Midbrain (tissue), 1 donor: ENCODE measurements at places on chromosomes 6 and 20.
A peak's percentile ranks its signal among the peaks of the same experiment; 100 is the strongest.

DNA sequence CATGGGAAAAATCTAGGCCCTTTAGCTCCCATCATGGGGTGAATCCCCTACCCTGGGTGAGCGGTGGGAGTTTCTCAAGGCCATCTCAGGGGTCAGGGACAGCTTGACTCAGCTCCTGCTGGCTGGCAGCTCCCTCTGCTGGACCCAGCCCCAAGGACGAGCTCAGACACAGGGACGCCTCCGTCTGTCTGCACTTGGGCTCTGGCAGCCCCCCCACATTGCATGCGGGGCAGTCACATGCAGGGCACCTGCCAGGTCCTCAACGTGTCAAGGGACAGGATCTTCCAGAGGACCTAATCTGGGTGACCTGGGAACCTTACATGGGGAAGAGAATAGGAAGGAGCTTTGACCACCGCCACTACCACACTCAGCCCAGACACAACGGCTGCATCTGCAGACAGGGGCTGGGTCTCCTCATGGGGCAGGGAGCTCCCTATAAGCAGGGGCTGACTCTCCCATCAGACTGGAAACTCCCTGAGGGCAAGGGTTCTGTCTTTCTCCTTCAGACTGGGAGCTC lies 173.4 kb downstream of the MRPL14 start:
- no peak for DNase-seq

GRCh38 chr20:32973077-32973717 lies 31.0 kb downstream of the SUN5 start:
- no peak for DNase-seq

GRCh38 chr6:30810813-30811339 lies 66.5 kb upstream of the IER3 start:
- DNase-seq: no peak

- no peak for DNase-seq
Observed at GRCh38 chr6:34973547-34974248, 84.6 kb downstream of the ANKS1A start.

DNA sequence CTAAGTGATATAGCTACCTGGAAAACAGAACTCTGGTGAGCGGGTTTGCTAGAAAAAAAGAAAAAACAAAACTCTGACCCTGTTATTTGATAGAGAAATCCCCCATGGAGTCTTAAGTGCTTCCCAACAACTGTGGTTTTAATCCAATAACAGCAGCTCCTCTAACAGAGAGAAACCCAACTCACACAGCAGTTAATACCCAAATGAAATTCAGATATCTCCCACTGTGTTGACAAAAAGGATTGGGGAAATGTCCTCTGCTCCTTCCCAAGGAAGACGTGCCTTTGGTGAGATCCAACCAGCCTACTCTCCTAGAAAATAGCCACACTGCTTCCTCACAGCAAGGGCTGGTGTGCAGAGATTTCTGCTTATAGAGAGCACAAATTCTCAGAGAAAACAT lies 200.4 kb upstream of the FBXL4 start:
- DNase-seq: no peak

DNA sequence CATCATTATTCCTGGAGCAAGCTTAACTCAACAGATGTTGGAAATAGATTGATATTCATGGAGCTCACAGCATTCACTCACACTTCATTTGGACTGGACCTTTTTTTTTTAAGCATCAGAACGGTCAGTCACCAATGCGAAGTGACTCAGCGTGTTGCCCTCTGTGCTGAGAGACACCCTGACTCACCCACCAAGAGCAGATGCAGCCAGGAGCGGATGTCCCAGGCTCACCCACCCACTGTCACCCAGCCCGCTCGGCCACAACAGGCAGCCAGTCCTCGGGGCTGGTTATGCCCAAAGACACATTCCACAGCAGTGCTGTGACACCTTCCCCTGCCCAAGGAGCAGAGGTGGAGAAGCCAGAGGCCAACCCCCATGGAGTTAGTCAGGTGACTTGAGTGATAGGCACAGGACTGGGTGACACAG lies 15.7 kb downstream of the RNASET2 start:
- DNase-seq: no peak

- DNase-seq: no peak
Observed at GRCh38 chr6:158737710-158738615, 81.2 kb downstream of the EZR start.

- no peak for DNase-seq
Observed at GRCh38 chr6:45420909-45421708, 43.4 kb upstream of the SUPT3H start.

GRCh38 chr6:160070427-160070826 lies 51.2 kb upstream of the SLC22A1 start:
- DNase-seq: no peak

GRCh38 chr6:5191222-5191621 lies 69.5 kb downstream of the LYRM4 start:
- no peak for DNase-seq

GRCh38 chr6:156773476-156773875 lies 3.7 kb upstream of the ARID1B start:
- DNase-seq: no peak

GRCh38 chr20:841568-842546 lies 8.3 kb downstream of the FAM110A start:
- no peak for DNase-seq

GRCh38 chr6:23316131-23316530 lies 746.8 kb downstream of the HDGFL1 start:
- no peak for DNase-seq

- no peak for DNase-seq
Observed at GRCh38 chr6:22015216-22015615, 281.6 kb downstream of the PRL start.

- no peak for DNase-seq
Observed at GRCh38 chr6:158168040-158168289, at the start of gene SERAC1. TSS of gene SERAC1 (minus strand) at chr6:158168262. CDS start at chr6:158158363, 9,899 bp downstream.

DNA sequence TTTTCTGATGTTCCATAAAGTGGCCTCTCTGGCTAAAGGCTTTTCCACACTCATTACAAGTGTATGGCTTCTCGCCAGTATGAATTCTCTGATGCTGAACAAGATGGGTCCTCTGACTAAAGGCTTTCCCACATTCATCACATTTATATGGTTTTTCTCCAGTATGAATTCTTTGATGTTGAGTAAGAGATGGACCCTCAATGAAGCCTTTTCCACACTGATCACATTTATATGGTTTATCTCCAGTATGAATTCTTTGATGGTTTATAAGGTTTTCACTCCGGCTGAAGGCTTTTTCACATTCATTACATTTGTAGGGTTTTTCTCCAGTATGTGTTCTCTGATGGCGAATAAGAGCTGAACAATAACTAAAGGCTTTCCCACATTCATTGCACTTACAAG lies 20.4 kb downstream of the ZNF184 start:
- no peak for DNase-seq

DNA sequence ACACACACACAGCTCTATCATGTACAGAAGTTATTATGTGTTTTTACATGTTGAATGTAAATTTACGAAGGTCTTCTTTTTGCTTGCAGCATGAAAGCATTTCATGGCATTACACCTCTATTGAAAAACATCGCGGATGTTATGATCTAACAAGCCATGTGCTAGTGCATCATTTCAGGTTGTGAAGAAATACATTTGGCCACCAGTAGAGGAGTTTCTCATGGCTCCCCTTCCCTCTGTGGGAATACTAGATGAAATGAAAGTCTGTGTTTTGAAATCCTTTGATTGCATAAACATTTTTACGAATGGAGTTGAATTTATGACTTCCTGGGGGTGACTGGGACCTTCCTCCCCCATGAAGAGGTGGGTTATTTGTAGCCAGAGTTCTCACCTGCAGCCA lies 17.7 kb downstream of the MAS1 start:
- DNase-seq: no peak

DNA sequence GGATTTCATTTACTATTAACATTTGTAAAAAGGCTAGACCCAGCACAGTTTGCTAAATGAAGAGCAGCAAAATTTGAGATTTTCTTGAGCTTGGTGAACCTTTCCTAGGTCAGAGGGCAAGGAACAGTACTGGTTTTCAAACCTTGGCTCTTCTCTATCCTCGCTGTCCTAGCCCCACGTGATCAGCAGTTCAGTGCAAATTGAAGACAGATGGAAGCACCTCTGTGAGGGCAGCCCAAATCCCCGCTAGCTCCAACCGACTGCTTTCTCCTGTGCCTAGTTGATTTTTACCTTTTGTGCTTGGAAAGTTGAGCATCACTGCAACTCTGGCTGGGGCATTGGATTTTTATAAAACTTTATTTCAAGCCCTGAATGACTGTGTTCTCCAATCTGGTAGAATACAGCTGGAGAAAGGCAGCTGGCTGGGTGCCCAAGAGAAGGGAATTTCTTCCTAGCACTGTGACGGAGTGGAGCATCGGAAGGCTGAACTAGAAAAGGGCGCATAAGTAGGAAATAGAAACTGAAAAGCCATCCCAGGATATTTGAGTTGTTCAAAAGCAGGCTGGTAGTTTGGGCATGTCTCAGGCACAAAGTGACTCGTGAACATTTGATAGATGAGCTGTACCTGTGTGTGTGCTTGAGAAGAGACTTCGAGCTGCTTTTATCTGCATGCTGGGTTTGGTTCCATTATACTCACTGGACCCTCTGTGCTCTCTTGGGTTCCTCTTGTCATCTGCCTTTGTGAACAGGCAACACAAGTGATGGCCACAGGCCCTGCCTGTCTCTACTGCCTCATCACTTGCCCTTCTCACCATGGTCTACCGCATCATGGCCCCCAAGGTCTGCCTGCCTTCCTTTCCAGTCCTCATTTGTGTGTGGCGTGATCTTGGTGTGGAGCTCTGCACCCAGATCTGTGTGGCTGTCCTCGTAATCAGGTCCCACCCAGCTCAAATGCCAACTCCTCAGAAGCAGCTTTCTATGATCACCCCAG lies 2.3 kb downstream of the RNF114 start:
- DNase-seq: peak; percentile 13

DNA sequence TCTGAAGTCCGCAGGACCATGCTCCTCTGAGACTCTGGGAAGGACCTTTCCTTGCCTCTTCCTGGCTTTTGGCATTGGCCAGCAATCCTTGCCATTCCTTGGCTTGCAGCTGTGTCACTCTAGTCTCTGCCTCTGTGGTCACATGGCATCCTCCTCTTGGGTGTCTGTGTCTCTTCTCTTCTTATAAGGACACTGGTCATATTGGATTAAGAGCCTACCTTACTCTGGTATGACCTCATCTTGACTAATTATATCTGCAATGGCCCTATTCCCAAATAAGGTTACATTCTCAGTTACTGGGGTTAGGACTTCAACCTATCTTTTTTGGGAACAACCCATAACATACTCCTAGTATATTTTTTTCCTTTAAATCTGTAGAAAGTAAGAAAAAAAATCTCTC lies 49.9 kb upstream of the GTSF1L start:
- DNase-seq: no peak

- no peak for DNase-seq
Observed at GRCh38 chr6:11601776-11602605, 64.4 kb downstream of the TMEM170B start.

DNA sequence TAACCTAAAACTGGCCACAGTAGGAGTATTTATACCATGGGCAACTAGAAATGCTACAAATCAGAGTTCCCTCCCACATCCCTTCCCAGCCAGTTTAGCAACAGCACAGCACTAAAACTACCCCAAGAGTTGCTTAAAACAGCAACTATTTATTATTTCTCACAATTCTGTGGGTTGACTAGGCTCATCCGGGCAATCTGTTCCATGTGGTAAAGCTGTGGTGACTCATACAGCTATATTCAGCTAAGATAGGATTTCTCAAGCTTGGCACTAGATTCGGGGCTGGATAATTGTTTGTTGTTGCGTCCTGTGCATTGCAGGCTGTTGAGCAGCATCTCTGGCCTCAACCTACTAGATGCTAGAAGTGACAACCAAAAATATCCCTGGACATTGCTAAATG lies 8.6 kb upstream of the HECA start:
- DNase-seq: no peak

- no peak for DNase-seq
Observed at GRCh38 chr6:143676437-143677045, 1.2 kb upstream of the PHACTR2 start.

DNA sequence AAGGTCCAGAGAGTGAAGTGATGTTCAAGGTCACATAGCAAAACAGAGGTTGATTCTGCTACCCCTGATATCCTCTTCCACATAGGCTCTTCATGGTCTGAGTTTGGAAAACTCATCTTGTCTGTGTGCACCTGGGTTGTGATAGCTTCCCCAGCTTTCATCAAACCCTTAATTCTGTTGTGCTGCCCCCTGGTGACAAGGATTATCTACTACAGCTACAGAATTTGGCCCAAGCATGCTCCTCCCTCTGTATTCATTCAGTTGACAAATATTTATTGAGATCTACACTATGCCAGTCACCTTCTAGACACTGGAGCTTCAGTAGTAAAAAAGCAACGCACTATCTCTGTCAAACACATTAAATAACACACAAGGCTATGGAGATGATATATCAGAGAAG lies 50.4 kb downstream of the SMPDL3A start:
- DNase-seq: peak; percentile 68

DNA sequence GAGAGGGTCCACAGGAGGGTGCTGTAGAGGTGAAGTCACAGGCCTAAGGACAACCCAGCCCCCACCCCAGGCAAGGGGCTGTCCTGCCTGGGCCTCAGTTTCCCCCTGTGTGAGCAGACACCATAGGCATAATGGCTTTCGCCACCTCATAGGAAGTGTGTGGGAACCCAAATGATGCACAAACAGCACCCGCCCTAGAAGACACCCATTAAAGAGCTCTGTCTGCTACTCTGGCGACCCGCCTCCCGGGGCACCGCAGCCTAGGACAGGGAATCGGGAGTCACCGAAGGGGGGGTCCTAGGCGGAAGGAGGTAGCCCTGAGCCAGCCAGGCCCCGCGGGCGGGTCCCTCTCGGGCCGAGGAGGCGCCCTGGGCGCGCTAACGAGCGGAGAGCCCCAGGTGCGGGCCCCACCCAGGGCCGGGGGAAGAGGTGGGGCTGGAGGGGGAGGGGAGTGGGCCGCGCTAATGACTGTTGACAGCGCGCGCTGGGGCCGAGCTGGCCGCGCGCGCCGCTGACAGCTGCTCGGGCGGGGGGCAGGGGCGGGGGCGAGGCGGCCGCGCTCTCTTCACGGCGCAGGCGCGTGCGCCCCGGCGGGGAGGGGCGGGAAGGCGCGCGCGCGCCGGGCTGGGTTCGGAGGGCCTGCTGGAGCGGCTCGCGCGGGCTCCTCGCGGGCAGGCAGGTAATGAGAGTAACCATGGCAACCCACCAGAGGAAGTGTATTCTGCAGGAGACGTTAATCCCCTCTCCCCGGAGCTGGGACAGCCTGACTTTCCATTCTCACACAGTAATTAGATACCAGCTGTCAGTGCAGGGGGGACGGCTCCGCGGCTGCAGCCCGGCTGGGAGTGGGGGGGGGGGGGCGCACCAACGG lies 48.9 kb downstream of the NOL4L start:
- DNase-seq: peak; percentile 63

GRCh38 chr6:110654096-110654820 lies 161.0 kb downstream of the CDK19 start:
- DNase-seq: no peak

GRCh38 chr20:38172408-38172807 lies 7.3 kb upstream of the TGM2 start:
- DNase-seq: no peak

- DNase-seq: no peak
Observed at GRCh38 chr20:63215101-63216040, 560 bp downstream of the YTHDF1 start.

DNA sequence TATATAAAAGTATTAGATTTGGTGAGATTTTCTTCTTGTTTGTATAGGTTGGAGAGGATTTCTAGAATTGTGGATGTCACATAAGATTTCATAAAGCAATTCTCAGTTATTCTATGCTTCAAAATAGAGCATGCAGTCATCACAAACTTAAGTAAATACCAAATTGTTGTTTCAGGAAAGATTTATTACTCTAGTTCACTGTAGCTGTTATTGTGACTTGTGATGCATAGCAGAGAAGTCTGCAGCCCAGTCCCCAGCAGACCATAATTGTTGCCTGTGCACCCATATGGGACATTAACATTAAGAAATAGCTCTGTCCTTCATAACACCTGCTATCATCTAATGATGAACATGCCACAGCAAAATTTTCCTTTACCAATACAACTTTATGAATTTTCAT lies 228.0 kb upstream of the FAM83B start:
- no peak for DNase-seq
